ENCODE measurements at places on chromosomes 16 and 17.

GRCh38 chr17:41352597-41353366 is 2.2 kb upstream of the KRT33A start:
- DNase-seq = peak; percentile 43

DNA sequence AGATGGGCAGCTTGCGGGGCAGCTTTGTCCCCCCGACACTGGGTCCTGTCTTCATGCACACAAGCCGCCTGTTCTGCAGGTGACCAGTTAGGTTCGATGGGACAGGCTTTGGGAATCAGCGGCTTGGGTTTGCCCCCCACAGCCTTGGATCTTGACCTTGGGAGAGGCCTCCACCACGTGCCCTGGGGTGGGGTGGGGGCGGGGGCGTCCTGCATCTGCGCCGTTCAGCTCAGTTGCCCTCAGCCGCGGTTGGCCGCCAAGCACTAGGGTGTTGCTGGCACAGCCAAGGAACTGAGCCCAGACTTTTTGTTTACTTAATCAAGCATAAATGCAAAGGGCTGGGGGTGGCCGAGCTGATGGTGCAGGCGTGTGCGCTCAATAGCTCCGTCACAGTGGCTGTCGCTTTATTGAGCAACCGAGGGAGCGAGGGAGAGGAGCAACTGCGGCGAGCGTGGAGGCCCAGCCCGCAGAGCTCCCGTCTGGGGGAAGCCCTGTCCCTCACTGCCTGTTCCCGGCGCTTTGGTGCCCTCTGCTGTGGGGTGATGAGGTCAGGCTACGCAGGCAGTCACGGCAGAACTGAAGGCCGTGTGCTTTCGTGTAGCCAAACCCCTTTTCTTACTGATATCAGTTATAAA is 33.9 kb downstream of the JPH3 start:
- DNase-seq = peak; percentile 85

DNA sequence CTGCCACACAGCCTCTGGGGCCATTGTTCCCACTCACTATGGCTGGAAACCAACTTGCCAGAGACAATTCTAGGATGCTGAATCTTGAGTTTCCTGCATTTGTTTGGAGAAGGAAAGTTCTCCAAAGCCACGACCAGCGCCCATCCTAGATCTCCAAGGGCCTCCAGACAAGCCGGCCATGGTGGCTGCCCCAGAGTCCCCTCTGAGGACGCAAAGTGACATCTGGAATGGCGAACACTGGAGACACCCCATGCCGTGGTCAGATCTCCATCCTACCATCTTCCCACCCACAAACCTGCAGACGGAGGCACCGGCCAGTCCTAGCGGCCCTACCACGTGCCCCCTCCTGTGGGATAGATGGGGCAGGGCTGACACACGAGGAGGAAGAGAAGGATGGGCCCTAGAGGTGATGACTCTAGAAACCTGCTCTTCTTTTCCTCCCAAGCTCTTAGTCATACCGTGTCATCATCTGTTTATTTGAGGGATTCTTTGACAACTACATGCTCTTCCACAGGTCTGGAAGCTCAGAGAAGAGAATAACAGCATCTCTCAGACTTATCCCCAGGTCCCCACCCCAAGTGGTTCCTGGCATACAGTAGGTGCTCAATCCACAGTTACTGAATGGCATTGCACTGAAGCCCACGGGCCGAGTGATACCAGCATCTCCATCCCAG is 71.3 kb downstream of the MYH11 start:
- no peak for DNase-seq

- no peak for DNase-seq
Measured at GRCh38 chr17:4766723-4767122, 5.0 kb upstream of the TM4SF5 start.
